ENCODE measurements at places on chromosomes 1 and 21.

GRCh38 chr1:52551507-52552235, 1.2 kb downstream of the TUT4 start:
- no peak for DNase-seq

GRCh38 chr1:117364240-117364639, 3.0 kb upstream of the MAN1A2 start:
- no peak for DNase-seq

DNA sequence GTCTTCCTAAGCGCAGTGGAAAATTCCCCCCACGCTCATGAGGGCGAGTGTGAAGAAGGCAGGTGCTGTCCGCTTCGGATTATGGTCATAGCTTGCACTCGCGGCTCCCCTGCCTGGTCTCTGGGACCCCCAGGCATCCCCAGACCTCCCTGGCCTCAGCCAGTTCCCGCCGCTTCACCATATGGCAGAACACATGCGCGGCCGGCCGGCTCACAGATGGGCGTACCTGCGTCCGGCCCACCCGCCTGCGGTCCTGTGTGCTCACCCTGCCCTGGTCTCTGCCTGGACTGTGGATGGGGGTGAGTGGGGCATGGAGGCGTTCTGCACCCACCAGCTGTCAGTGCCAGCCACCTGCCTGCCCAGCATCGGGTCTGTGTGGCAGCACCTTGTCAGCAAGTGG, 34.1 kb downstream of the PRKCZ start:
- no peak for DNase-seq

DNA sequence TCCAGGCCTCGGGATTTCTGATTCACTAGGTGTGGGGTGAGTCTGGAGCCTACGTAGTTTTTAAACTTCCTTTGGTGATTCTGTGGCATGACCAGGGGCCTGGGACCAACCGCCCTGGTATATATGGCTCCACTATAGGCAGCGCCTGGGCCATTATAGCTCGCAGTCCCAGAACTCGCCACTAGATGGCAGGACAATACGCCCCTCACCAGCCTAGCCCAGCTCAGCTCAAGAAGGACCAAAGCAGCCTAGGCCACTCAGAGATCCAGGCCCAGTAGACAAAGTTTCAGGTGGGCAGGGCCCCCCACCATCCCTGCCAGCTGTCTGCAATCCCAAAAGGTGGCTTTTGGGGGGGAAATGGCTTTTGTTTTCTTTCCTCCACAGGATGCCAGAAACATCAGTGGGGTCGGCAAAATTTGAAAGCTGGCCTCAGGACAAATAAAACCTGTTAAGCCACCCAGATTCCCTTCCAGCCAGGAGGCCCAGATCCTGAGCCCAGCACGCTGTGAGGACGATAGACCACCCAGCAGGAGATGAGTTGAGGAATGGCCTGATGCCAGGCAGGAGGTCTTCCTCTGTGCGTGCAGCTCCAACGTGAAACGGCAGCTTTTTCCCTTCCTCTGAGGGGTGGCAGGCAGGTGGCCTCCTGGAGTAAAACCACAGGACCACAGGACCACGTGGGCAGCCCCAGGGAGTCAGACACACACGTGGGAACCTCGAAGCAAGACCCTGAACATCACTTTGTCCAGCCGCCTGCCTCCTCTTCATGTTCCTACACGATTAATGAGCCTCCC, 24.8 kb upstream of the TMEM51 start:
- DNase-seq: no peak

DNA sequence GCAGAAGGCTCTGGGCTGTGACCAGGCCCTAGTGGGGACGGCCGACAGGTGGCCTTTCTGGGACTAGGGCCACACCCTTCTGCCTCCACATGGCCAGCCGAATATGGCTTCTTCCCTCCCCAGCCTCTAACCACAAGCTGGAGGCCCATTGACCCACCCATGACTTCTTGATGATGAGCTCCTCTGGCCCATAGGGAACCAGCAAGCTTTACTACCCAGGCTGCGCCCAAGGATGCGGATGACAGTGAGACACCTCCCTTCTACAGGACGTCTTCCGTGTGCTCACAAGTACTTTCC, 41.0 kb downstream of the LDLRAD2 start:
- DNase-seq: no peak

- DNase-seq: no peak
Observed at GRCh38 chr1:33777337-33777736, 86.5 kb upstream of the HMGB4 start.
